Lung microvascular endothelial cell (primary cell): ENCODE measurements at places on chromosomes 2 and 18.

DNA sequence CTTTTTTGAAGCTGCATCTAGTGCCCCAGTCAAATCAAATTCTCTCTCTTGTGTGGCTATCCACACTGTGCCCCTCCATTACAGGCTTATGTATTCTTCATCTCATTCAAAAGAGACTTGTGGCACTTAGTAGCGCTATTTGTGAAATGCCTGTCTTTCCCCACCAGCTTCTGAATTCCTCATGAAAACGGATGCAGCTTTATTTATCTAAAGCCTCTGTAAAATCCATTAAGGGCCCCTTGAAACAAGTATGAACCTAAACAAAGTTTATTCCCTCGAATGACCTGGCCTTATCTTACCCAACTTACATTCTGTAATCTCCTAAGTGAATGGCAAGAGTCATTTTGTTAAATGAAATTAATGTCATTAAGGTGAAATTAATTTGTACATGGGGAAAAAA, 417.4 kb upstream of the PIK3C3 start:
- DNase-seq = no peak

- no peak for DNase-seq
Observed at GRCh38 chr2:198293281-198293680, 488.9 kb downstream of the PLCL1 start.

DNA sequence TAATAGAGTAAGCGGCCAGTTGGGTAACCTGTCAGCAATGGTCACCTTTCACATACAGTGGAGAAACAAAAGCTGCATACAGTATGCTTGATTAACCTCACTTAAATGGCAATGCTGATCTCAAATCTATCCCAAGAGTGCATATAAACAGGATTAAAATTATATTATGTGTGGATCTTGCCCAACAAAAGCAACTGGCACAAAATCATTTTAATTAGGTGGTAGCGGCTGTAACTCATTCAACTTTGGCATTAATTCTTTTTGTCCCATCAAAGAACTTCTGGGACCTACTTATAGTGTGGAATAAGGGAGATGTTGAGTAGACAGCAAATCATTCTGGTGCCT, 167.8 kb upstream of the VRK2 start:
- no peak for DNase-seq

GRCh38 chr2:46381871-46382270, 84.7 kb downstream of the EPAS1 start:
- no peak for DNase-seq

DNA sequence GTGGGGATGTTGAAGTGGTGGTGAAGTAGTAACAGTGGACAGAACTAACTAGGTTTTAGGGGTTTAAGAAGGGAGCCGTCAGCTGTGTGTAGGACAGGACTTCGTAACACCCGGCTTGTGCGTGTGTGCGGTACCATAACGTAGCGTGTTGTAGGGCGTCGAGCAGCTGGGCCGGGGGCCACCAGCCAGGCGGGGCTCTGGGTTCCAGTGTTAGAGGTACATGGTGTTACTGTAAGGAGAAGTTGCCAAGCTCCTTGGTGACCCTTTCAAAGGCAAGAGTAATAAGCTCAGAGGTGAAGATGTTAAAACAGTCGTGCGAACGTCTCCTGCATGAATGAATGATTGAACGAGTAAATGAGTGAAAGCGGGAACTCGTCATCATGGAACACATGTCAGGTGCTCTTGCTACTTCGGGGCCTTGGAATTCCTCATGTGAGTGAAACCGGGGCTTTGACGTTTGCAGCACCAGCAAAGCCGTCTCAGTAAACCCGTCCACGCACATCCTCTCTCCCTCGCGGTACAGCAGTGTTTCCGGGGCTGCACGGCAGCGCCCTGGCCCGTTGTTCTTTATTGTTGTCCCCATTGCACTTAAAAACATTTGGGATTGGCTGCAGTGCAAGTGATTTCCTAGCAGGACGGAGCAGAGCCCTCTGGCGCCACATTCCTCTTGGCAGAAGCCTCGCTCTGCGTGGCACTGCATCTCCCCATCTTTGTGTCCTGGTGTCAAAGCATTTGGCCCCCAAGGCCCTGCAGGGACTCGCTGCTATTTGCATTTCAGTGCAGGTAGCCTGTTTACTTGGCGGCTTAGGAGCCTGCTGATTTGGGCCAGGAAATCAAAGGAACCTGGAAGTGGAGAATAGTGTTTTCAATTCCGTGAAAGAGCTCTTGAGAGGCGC, 115.0 kb downstream of the GBX2 start:
- no peak for DNase-seq

GRCh38 chr18:64668461-64668962, 519.6 kb upstream of the LINC00305 start:
- DNase-seq = no peak

DNA sequence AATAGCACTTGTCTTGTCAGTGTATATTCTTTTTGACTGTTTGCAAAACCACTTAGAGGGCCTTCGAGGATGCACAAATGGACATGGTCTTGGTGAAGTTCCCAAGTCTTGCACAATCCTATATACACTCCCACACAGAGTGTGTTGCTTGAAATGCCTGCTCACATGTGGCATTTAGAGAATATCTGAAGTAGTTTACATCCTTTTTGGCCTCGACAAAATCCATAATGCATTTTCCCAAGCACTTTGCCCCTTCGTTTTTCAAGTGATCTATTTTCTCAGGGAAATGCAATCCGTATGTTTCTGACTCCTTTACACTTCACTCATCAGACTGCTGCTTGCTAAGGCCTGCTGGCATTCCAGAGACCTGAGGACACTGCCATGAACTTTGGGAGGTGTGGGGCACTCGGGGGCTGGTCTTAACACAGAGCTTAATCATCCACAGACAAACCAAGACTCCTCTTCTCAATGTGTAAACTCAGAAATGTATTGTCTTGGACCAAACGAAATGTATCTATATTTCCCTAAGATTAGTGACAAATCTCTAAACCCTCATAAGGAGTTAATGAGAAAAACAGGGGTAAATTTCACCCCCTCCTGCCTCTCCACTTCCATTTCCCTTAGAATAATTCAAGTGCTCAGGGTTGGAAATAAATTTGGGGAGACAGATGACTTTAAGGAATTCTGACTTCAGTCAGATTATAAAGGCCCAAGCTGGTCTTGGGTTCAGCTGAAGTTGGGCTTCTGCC, 219.3 kb upstream of the APCDD1 start:
- DNase-seq = no peak

- DNase-seq = no peak
Observed at GRCh38 chr2:85921659-85922058, 32.9 kb upstream of the ST3GAL5 start.

GRCh38 chr2:60023256-60023985, 530.0 kb downstream of the BCL11A start:
- DNase-seq = no peak

- DNase-seq = no peak
Observed at GRCh38 chr2:112725545-112726457, 5.0 kb downstream of the NT5DC4 start.

DNA sequence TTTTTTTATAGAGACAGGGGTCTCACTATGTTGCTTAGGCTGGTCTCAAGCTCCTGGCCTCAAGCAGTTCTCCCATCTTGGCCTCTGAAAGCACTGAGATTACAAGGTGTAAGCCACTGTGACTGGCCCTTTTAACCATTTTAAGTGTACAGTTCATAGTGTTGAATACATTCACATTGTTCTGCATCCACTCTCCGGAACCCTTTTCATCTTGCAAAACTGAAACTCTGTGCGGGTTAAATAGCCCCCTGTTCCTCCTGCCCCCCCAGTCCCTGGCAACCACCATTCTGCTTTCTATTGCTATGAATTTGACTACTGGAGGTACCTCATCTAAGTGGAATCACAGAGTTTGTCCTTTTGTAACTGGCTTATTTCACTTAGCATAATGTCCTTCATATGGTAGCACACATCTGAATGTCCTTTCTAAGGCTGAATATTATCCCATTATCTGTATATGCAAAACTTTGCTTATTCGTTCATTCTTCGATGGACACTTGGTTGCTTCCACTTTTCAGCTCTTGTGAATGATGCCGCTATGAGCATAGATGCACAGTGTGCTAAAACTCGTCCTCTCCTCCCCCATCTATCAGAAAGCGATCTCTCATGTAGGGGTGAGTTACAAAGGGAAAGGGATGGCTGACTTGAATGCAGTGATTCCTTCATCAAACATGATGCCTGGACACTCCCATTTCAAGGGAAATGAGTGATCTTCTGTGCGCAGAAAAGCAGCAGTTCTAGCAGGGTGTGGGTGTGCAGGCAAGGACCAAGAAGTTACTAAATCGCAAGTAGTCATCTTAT, 30.2 kb downstream of the CABLES1 start:
- no peak for DNase-seq

GRCh38 chr2:177535958-177536504, 143.5 kb downstream of the AGPS start:
- no peak for DNase-seq
